ENCODE measurements at places on chromosomes 4 and X.
A peak's percentile ranks its signal among the peaks of the same experiment; 100 is the strongest.

DNA sequence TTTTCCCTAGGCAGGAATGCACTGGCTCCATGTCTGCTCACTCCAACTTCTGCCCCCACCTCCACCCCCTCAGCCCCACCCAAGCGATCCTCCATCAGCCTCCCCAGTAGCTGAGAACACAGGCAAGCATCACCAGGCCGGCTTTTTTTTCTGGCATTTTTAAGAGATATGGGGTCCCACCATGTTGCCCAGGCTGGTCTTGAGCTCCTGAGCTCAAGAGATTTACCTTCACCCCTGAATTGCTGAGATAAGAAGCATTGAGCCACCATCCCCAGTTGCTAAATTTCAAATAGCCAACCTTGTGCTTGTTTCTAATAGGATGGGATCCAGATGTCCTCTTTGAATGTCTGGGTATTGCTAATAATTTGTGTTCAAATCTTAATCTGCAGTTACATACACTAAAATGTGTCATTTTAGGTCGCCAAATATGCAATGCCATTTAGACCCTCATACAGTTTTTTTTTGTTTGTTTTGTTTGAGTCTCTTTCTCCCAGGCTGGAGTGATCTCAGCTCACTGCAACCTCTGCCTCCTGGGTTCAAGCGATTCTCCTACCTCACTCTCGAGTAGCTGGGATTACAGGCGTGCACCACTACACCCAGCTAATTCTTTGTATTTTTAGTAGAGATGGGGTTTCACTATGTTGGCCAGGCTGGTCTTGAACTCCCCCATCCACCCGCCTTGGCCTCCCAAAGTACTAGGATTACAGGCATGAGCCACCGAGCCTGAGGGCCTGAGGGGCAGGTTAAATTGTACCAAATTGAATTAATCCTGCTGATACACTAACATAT lies 8.8 kb downstream of the LARP7 start:
- DNase-seq: no peak

GRCh38 chr4:140680686-140681085 lies 75.5 kb downstream of the TBC1D9 start:
- DNase-seq: no peak

DNA sequence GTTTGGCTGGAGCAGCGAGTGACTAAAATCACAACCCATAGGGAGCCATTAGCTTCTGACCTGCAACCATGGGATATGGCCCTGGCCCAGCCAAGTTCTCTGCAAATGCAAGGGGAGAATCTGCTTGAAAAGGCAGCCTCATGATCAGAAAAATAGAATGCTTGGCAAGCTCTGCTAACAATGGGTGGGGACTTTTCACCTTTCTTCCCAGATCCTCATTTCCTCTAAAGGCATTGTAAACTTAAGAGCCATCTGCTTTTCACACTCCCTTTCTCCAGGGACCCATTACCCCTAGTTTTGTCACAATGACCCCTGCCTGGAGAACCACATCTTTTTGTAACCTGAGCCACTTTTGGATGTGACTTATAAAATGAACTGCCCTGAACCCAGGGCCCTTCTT lies 104.3 kb downstream of the PARM1 start:
- DNase-seq: no peak

DNA sequence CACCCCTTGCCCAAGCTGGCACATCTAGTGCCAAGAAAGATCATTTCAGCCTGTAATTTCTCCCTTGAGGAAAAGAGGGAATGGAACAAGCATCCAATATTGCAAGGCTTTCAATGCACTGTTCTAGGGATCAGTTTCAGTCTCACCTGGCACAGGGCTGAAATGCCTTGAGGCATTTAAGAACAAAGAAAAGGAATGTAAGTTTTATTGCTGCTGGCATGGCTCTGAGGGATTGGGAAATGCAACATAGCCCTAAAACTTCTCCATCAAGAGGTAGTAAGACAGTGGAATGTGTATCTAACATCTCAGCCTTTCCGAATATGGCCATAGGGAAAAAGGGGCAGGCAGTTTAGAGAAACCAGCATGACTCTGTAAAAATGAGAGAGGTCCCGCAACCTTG lies 732.6 kb upstream of the LCORL start:
- no peak for DNase-seq

- DNase-seq: no peak
Observed at GRCh38 chrX:138709886-138710791, 1.4 kb downstream of the FGF13 start.

DNA sequence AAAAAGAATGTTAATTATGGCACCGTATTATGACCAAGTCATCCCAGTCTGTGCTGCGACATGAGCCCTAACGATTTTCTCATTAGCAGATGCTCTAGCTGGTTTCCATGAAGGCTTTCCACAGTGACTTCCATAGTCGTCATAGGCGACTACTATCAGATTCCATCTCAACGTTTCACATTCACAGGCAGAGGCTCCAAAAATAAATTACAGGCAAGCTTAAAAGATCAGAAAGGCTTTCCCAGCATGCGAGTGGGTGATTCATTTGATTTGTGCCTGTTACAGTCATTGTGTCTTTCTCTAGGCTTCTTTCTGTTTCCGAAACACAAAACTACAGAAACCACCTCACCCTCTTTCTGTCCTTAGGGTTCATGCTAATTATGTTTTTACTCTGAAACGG lies 43.2 kb downstream of the PALLD start:
- DNase-seq: no peak

DNA sequence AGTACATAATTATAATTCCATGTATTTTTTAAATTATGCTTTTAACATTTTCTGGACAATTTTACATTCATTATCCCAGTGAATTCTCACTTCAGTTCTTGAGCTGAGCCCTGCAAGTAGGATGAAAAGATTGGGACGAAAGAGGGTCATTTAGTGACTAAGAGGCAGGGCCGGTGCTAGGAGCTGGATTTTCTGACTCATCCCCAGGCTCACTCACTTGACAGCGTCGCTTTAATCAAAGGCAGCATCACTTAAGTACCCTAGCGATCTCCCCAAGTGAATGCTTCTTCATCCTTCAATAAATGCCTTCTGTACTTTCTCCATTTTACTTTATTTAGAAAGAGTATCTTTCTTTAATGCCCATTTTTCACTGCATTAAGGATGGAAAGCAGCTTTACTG lies 263.6 kb downstream of the HS3ST1 start:
- no peak for DNase-seq

DNA sequence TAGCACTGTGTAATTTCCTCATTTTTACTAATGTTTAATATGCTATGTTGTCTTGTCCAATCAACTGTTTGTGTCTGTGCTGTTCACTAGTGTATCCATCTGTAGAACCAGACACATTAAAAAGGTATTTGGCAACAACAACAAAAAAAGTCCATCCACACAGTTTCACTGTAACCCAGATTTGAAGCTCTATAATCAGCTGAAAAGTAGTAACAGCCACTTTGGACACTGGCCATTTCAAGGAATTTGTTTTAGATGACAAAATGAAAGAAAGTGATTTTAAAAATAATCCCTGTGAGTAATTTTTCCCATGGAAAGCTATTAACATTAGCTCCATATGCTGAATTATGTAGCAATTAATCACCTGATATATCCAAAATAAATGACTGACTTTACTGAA lies 2.2 kb upstream of the FBXL5 start:
- no peak for DNase-seq

- DNase-seq: no peak
Observed at GRCh38 chr4:172104539-172104938, 291.3 kb downstream of the GALNTL6 start.

DNA sequence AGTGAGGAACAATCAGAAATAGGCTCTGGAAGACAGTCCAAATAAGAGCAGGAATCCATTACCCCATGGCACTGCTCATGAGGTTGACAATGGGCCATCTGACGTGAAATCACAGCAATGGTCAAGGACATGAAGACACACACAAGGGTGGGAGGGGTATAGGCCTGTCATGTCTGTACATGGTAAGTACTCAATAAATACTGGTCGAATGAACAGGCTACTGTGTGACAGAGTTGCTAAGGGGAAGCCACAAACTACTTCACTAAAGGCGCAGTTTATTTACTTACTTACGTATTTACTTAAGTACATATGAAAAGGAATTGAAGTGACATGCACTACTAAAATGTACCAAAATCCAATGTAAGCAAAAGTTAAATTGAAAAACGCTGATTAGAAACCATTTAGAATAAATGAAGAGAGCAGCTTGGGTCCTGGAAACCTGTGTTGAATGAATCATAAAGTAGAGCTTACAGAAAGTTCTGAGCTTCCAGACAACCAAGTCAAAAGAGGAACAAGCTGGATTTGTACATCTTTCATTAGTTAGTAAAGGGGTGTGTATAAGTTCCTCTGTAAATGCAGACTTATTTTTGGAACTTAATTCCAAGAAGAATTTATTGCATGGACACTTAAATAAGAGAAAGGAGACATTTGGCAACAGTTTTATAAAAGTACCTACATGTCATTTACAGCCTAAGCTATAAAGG lies 32.7 kb downstream of the ALPK1 start:
- no peak for DNase-seq

DNA sequence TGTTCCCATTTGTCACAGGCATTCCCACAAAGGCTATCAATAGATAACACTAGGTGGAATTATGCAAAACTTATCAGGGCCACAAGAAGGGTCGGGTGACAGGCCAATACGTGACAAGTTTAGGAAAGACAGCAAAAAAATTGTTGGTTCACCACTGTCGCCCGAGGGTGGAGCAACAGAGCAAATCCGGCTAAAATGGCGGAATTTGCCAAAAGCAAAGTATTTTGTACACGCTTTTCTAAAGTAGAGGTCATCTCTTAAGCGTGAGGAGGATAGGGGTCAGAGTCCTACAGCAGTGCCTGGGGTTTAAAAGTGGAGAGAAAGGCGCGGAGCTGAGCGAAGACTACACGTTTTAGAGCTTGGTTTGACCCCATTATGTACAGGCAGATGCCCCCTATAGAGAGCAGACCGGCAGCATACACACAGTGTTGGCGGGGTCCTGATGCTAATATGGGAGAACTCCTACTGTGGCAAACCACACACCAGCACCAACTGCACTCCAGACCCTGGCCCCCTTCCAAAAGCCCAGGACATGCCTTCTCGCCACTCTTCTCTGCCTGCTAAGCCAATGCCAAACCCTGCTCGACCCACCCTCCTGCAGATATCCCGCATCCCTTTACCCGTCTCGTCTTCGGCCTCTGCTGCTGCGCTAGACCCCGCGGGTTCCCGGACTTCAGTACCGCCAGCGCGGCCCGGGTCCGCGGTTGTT lies 733 bp downstream of the CCNA2 start:
- peak; percentile 10 for DNase-seq

DNA sequence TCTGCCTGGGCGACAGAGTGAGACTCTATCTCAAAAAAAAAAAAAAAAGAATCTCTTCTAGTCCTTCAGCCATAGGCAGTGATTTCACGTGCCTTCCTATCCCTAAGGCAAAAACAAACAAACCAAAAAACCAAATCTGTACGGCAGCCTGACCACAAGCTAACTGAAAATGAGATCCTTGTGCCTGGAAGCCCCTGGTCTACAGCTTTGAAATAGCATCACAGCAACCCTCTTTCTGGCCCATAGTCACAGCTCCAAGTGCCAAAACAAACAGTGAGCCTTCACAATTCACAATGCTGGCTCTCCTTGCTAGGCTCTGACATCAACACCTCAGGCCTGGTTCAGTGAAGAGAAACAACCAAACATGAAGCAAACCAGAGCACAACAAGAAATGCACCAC lies 46.1 kb downstream of the TMEM150C start:
- no peak for DNase-seq

- no peak for DNase-seq
Observed at GRCh38 chr4:123235431-123235830, 161.2 kb upstream of the SPRY1 start.

GRCh38 chrX:39261446-39262147 lies 460.3 kb downstream of the MID1IP1 start:
- no peak for DNase-seq

- no peak for DNase-seq
Observed at GRCh38 chr4:16802044-16802443, 96.4 kb downstream of the LDB2 start.

- DNase-seq: no peak
Observed at GRCh38 chr4:181443021-181443420, 800.2 kb upstream of the TENM3 start.

GRCh38 chr4:87758270-87758669 lies 41.1 kb upstream of the IBSP start:
- no peak for DNase-seq

GRCh38 chr4:173273941-173274340 lies 60.2 kb downstream of the HMGB2 start:
- no peak for DNase-seq

DNA sequence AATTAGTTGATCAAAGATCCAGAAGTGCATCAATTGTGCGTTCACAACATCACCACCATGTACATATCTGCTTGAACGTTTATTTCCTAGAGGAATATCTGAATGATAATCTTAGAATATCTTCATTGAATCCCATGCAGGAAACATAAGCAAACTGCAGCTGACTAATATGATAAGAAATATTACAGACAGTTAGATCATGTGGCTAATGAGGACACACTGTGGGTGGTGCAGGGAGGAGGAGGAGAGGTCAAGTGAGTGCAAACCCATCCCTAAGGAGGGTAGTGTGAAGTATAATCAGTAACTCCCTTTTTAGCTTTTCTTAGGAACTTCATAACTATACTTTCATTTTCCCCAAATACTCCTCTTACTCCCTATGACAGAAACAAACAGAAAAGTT lies 58.3 kb upstream of the HPGD start:
- DNase-seq: no peak

- DNase-seq: no peak
Observed at GRCh38 chrX:13064599-13065143, 20.3 kb upstream of the FAM9C start.

DNA sequence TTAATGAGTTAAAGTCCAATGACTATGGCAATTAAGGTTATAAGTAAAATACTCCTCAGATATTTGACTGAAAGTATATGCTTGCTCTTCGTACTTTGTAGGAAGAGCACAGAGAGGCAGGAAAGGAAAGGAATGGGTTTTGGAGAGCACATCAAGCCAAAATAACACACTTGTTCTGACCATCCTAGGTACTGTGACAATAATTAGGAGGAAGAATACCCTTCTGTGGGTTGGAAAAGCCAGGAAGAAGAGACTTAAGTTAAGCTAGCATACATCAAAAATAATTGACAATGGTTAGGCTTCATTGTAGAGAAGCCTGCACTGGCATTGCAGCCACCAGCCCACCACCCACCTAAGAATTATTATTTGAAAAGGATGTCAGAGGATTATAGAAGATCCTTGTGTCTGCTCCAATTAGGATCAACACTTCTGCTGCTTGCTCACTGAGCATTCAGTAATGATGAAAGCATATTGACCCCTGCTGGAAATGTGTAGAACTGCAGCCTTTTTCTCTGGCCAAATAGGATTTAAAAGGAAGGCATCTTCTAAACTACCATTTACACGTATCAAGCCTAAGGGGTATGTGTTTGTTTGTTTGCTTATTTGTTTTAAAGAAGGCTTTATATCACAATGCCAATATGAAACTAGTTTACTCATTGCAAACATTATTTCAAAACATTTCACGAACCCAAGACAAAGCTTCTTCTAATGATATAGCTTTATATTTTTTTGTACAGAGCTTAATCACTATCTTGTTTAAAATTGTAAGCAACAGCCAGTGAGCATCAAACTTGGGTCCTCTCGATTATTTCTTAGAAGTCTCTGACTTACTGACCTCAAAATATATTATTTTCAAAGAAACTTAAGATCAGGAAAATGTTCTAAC lies 286.2 kb upstream of the TET2 start:
- DNase-seq: no peak

- no peak for DNase-seq
Observed at GRCh38 chrX:155169881-155170280, 46.4 kb upstream of the VBP1 start.
